OCI-LY7 (cell line): ENCODE measurements at places on chromosomes 4 and X. TPM values are rescaled to one million over a fixed set of nuclear protein-coding genes. Genes with fewer than 3 reads are reported as not detected.

- no peak for DNase-seq
Measured at GRCh38 chr4:141081921-141082395, 51.3 kb downstream of the RNF150 start.

DNA sequence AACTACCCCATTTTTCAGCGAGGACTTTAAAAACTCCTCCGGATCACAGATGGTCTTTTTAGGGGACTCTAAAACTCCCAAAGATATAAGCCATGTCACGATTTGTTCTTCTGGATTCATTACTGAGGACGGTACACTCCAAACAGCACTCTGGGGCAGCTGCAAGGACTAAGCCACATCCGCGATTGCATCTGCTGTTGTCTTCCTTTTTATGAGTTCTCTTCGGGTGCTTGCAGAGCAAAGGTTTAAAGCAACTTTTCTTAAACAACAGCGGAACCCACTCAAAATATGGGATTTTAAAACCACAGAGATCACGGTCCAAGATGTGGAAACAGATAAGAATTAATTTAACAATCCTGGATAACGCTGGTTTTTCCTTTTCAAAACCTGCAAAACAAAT is at the start of gene ARHGEF6:
Gene ARHGEF6, minus strand, starts transcription at position 170 of the 400 bp plus-strand sequence. Its CDS starts 50 bp downstream, at position 120.
- peak; percentile 74 for DNase-seq

GRCh38 chr4:100042711-100043110 is 92.6 kb upstream of the H2AZ1 start:
- DNase-seq: no peak

DNA sequence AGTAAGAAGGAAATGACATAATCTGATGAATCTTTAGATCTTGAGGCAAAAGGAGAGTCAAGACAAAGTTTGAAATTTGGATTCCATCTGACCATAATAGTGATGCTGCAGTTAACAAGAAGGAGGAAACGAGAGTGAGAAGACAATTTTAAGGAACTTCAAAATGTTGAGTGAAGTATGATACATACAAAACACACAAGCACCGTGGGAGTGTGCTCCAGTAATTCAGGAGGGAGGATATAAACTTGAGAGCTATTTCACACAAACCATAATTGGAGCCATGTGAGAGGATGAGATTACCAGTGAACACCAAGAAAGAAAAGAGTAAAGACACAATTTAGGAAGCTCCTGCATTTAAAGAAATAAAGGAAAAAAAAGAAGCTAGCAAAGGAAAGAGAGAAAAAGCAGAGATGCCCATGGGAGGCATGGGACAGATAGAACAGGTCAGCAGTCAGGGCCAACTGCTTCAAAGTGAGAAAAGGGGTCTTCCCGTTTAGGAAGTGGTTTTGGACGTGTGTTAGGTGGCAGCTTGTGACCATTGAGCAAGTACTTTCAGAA is 150.7 kb upstream of the SLC7A11 start:
- no peak for DNase-seq

- no peak for DNase-seq
Measured at GRCh38 chrX:144327495-144327894, 443.6 kb downstream of the UBE2NL start.

DNA sequence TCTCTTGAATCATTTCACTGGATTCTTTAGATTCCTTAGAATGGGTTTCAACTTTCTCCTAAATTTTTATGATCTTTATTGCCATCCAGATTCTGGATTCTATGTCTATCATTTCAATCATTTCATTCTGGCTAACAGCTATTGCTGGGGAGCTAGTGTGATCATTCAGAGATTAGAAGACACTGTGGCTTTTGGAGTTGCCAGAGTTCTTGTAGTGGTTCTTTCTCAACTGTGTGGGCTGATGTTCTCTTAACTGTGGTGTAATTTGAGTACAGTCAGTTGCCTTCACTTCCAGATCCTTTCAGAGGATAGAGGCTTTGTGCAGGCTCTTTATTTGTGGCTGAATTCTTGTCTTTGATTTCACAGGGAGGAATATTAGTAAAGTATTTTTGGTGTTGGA is 12.1 kb upstream of the CSN2 start:
- DNase-seq: no peak

- peak; percentile 51 for DNase-seq
Measured at GRCh38 chr4:52037689-52038102, 403 bp downstream of the SGCB start.

DNA sequence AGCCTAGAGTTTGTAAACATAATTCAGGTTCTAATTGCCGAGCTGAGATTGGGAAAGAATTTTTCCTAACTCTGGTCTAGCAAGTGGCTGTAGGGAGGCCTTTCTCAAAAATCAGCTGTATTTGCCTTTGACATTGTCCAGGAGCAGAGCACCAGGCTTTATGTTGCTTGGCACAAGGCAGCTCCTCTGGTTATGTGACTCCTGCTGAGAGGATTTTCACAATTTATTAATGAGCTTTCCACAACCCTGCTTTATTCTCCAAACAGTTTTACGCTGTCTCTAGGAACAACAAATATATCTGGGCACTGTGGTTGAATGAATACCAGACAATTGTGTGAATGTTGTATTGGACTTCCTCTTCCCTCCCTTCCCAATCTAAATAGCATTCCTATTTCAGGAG is 14.9 kb downstream of the LSM6 start:
- no peak for DNase-seq

DNA sequence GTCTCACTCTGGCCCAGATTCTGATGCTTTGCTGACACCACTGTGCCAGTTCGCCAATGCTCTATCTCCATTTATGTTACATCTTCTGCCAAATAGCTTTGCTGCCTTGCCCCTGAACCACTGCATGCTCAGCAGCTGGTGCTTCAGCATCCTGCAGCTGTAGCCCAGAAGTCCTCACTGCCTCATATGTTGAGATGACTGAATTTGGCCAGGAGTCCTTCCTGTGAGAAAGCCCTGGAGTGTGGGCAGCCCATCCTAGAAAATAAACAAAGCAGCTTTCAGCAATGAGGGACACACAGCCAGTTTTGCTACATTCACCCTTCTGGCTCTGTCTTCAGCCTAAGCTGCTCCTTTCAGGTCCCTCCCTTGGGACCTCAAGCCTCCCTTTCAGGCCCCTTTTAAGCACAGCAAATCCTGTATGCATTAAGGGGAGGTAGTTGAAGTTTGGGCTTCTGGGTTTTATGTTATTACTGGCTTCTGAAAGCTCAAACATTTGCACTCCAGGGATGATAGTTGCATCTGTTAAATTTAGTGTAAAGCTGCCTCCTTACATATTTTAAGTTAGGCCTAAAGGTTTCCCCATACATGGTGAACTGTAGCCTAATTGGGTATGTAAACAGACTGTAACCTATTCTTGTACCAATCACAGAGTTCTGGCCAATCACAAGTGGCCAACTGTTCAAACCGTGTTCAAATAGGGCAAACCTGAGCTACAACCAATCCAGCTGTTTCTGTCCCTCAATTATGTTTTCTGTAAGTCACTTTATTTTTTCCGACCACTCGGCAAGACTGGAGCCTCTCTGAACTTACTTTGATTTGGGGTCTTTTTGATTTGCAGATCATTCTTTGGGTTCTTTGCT is 2.1 kb upstream of the TMEM165 start:
- peak; percentile 71 for DNase-seq

DNA sequence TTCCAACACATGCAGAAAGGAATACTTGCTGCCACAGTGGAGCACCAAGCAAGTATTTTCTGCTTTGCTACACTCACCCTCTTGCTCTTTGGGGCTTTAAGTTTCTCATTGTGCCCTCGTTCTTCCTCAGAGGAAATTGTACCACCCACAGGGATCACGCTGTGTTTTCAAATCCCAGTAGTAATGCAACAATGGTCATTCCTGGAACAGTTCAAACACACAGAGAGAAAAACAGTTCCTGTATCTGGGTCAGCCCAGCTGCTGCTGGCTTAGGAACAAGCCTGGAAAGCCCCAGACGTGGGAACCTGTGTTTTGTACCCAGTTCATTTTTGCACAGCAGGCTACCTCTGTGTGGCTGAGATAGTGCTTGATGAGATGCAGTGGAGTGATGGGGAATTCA is 907.8 kb downstream of the STPG2 start:
- no peak for DNase-seq

GRCh38 chrX:2576793-2577192 is 76.0 kb upstream of the DHRSX start:
- no peak for DNase-seq

DNA sequence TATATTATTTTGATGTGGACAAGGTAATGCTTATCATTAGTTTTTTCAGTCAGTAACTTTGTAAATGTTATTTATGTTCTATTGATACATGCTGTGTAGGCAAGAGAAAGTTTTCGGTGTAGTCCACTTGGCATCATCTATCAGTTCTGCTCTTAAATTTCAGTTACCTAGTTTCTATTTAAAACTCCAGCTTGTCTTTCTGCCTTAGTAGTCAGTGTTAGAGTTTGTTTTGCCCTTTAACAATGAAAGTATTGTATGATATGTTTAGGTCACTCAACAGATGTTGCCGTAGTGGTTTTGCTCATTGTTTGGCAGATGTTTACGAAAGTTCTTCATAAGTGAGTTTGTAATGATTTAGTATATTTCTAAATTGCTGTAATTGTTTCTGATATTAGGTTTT is 34.9 kb upstream of the FHDC1 start:
- no peak for DNase-seq

DNA sequence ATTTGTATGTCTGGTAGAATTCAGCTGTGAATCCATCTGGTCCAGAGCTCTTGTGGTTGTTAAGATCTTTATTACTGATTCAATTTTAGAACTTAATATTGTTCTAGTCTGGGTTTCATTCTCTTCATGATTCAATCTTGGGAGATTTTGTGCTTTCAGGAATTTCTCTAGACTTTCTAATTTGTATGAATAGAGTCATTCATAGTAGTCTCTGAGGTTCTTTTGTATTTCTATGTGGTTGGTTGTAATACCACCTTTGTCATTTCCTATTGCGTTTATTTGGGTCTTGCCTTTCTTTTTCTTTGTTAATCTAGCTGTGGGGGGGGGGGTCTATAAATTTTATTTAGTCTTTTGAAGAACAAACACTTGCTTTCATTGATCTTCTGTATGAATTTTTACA is 824.8 kb upstream of the GALNTL6 start:
- no peak for DNase-seq

DNA sequence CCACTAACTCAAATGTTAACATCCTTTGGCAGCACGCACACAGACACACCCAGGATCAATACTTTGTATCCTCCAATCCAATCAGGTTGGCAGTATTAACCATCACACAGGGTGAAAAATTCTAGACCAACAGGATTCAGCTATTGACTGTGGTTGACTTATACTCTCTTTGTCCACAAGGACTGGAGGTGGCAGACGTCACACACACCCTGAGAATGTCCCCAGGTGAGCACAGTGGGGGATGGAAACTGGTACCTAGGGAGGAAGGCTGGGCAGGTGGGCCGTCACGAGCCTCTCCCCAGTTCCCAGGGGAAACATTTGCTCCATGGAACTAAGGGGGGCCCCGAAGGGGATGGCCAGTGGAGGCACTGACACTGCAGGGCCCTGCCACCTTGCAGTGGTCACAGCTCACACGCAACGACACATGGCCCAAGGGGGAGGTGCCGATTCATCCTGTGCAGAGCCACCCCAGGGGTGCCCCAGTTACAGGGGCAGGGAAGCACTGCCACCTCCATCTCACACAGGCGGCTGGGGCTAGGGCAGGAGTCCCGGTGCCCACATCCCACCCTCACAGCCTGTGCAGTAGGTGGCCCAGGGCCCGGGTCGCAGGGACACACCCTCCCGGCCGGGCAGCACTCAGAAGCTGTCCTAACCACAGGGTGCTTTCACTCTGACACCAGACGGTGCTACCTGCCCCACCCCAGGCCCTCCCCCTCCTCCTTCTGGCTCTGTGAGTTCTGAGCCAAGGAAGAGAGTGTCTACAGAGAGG is 17.4 kb downstream of the ZFYVE28 start:
- no peak for DNase-seq

GRCh38 chr4:17817027-17817426 is 6.2 kb downstream of the NCAPG start:
- DNase-seq: peak; percentile 46

DNA sequence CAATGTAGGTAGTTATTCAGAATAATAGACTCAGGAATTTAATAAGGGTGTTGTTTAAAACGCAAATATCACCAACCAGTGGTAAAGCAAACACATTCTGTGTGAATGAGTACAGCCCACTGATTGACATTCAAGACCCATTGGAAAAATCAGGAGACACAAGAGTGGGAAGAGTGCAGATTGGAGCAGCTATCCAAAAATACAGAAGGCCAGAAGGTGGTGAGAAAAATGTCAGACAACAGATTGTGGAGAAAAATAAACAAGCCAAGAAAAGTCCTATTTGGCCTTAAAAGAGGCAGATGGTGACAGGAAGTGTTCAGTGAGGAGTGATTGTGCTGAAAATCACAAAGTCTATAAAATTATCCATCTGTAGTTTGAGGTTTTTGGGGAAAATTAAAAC is 39.3 kb downstream of the CPE start:
- DNase-seq: no peak

DNA sequence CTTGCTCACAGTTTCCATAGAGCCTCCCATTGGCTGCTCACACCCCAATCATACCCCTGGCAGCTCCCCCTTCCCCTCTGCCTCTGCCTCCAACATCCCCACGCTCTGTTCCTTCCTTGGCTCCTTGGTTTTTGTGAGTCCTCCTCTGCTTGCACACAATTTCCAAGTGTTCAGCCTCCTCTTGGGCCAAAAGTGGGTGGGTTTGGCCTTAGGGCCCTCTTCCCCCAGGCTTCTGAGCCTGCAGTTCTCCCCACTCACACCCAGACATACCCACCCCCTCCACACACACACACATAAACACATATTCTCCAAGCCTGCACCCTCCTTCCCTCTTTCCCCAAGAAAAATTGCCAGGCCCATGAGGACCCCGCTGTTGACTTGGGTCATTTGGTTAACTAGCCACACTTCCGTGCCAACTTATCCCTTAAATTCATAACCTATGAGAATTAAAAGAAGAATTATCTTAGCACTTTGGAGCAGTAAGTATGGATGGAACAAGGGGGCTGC is 4.5 kb downstream of the APLN start:
- no peak for DNase-seq

- DNase-seq: no peak
Measured at GRCh38 chr4:80897537-80898303, 132.8 kb upstream of the BMP3 start.

GRCh38 chrX:148940411-148940996 is 440.1 kb downstream of the AFF2 start:
- no peak for DNase-seq

- no peak for DNase-seq
Measured at GRCh38 chr4:150501983-150502382, 80.0 kb upstream of the MAB21L2 start.

GRCh38 chr4:177190995-177191580 is 118.6 kb upstream of the NEIL3 start:
- DNase-seq: no peak

- DNase-seq: no peak
Measured at GRCh38 chr4:98625920-98626319, 32.5 kb downstream of the TSPAN5 start.

GRCh38 chrX:129700536-129700935 is 38.2 kb upstream of the XPNPEP2 start:
- no peak for DNase-seq

GRCh38 chrX:13153796-13154195 is 109.4 kb upstream of the FAM9C start:
- DNase-seq: no peak

The ARX gene
- 0.11 TPM in 1 of 2 replicates, not detected in the other for total RNA-seq

The FREM3 gene
- not detected in 2 replicates for total RNA-seq

The WDR44 gene
- total RNA-seq: 9.9 and 11.2 TPM in 2 replicates

The SPARCL1 gene
- not detected in 2 replicates for total RNA-seq

The SOWAHB gene
- not detected in 2 replicates for total RNA-seq

The BTK gene
- 140 and 147 TPM in 2 replicates for total RNA-seq

The PABPC1L2A gene
- total RNA-seq: not detected in 2 replicates

The SLC2A9 gene
- not detected in 2 replicates for total RNA-seq

The STOX2 gene
- 0.38 and 0.53 TPM in 2 replicates for total RNA-seq

The G3BP2 gene
- total RNA-seq: 137 and 147 TPM in 2 replicates

The AFF2 gene
- total RNA-seq: 106 and 127 TPM in 2 replicates

The MAGIX gene
- 1.1 and 1.7 TPM in 2 replicates for total RNA-seq

The SPOCK3 gene
- total RNA-seq: not detected in 2 replicates
